GM12865 (cell line): ENCODE measurements at places on chromosomes 12 and 14.

- no peak for DNase-seq
These were observed 50.0 kb upstream of the STON2 start for GRCh38 chr14:81450100-81450531.

GRCh38 chr12:53005215-53005985 is 856 bp upstream of the EIF4B start:
- DNase-seq = peak; percentile 14

- DNase-seq = no peak
These were observed 353.2 kb downstream of the BCAT1 start for GRCh38 chr12:24595652-24596235.

GRCh38 chr14:72000907-72001306 is 68.7 kb downstream of the RGS6 start:
- peak; percentile 68 for DNase-seq

- peak; percentile 39 for DNase-seq
These were observed 73.2 kb downstream of the IPO8 start for GRCh38 chr12:30622509-30622908.

- no peak for DNase-seq
These were observed 2.4 kb downstream of the PXN start for GRCh38 chr12:120262852-120263747.

DNA sequence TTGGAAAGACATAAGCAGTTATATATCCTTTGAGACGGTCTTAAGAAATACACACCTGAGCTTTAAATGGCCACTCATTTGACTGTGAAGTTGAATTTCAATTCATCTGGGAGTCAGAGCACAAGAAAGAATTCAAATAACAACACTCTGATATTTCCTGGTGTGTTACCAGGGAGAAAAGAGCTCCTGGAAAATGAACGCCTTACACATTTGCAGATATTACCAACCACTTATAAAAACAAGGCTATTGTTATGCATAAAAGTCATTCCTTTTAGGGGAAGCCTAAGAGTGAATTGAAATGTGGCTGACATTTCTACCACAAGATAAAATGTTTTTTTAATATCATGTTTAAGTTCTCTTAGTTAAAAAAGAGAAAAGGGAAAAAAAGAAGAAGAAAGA is 229.2 kb upstream of the PLEKHG7 start:
- DNase-seq = no peak

- DNase-seq = no peak
These were observed 48.8 kb upstream of the CORO1C start for GRCh38 chr12:108779998-108780688.

GRCh38 chr14:104461676-104462449 is 117.7 kb upstream of the C14orf180 start:
- DNase-seq = no peak

- no peak for DNase-seq
These were observed 452.1 kb downstream of the BCAT1 start for GRCh38 chr12:24496755-24497154.

- DNase-seq = no peak
These were observed 370.4 kb downstream of the ALG10 start for GRCh38 chr12:34392741-34393085.

DNA sequence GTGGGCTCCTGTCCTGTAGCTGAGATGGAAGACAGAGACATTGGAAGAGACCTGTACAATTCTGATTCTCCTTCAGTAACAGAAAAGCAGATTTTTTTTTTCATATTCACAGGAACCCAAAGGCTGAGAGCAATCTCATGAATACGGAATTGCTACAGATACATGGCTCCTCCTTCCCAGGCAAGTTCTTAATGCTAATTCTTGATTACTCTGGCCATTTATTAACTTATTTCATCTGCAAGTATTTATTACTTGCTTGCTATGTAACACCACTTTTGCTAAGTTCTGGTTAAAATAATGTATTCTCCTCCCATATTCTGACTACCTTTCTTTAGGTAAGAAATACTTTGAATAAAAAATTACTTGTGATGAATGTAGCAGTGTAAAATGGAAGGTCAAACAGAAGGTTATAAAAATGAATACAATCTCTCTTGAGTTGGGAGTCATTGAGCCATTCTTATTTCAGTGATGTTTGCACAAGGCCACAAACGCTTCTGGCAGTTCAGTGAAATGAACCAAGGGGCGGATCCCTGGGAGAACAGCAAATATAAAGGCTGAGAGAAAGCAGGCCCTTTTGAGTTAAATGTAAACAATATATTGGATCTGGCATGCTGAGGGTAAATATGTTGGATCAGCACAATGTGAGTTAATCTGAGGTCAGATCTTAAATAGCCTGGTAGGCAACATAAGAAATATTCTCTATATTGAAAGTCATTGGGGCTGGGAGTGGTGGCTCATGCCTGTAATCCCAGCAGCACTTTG is 37.6 kb downstream of the MUCL1 start:
- DNase-seq = no peak

GRCh38 chr12:80837342-80837978 is 100.3 kb downstream of the LIN7A start:
- DNase-seq = peak; percentile 46

DNA sequence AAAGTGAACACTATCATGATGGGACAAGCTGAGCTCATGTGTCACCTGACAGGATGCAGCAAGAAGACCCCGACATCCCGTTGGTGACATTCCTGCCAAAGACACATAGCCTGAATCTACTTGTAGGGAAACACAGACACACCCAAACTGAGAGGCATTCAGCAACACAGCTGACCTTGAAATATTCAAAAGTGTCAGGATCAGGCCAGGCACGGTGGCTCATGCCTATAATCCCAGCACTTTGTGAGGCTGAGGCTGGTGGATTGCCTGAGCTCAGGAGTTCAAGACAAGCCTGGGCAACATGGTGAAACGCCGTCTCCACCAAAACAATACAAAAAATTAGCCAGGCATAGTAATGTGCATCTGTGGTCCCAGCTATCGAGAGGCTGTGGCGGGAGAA is 232.0 kb upstream of the PLXNC1 start:
- no peak for DNase-seq
